Renal pelvis (tissue), 12 donors: ENCODE measurements at places on chromosomes 12 and 14.

DNA sequence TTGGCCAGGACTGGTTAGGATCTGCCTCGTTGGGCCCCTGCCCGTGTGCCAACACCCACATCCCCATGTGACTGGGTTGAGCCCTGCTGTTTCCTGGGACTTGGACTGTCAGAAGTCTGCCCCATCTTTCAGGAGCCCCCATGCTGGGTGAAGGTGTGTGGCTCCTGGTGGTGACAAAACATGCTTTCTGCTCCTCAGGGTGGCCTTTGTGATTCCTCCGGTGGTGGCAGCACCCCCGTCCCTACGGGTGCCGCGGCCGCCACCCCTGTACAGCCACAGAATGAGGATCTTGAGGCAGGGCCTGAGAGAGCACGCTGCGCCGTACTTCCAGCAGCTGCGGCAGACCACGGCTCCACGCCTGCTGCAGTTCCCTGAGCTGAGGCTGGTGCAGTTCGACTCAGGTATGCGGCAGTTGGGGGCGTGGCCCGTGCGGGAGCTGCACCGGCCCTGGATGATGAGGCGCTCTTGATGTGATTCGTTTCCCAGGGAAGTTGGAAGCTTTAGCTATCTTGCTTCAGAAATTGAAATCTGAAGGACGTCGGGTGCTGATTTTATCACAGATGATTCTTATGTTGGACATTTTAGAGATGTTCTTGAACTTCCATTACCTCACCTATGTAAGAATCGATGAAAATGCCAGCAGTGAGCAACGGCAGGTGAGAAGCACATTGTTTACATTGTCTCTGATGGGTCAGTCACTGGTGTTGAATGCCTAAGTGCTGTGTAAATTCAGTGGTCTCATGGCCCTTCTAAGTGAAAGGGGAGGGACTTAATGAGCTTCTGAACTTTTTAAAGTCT is 80.0 kb downstream of the EP400 start:
- no peak for DNase-seq

GRCh38 chr12:10584415-10584814 is 29.0 kb downstream of the MAGOHB start:
- no peak for DNase-seq

- DNase-seq, result no peak
Observed at GRCh38 chr14:83217492-83217891, 1683.8 kb upstream of the SEL1L start.

DNA sequence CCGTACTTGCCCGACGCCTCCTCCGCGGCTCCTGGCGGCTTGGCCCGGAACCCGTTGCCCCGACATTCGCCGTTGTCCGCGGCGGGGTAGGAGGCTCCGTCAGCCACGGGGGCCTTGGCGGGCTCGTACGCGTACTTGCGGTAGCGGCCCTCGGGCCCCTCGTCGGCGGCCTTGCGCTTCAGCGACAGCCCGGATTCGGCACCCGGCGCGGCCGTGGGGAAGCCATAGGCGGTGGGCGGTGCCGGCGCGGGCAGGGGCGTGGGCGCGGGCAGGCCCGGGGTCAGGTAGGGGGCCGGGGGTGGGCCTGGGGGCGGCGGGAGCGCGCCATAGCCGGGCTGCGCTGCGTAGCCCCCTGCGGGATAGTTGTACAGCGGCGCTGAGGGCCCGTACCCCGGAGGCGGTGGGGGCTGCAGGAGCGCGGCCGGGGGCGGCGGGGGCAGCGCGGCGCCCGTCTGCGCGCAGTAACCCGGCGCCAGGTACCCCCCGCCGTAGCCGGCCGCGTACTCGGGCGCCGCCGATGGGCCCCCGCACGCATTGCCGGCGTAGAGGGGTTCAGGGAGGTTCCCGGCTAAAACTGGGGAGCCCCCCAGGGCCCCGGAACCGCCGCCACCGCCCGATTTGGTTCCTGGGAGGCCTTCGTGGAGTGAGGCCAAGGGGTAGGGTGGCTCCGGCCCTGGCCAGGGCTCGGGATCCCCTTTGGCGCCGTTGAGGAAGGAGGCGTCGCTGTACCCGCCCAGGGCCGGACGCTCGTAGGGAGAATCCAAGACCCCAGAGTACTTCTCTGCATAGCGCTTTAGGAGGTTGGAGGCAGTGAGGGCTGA is 26.9 kb downstream of the FIGNL2 start:
- no peak for DNase-seq

DNA sequence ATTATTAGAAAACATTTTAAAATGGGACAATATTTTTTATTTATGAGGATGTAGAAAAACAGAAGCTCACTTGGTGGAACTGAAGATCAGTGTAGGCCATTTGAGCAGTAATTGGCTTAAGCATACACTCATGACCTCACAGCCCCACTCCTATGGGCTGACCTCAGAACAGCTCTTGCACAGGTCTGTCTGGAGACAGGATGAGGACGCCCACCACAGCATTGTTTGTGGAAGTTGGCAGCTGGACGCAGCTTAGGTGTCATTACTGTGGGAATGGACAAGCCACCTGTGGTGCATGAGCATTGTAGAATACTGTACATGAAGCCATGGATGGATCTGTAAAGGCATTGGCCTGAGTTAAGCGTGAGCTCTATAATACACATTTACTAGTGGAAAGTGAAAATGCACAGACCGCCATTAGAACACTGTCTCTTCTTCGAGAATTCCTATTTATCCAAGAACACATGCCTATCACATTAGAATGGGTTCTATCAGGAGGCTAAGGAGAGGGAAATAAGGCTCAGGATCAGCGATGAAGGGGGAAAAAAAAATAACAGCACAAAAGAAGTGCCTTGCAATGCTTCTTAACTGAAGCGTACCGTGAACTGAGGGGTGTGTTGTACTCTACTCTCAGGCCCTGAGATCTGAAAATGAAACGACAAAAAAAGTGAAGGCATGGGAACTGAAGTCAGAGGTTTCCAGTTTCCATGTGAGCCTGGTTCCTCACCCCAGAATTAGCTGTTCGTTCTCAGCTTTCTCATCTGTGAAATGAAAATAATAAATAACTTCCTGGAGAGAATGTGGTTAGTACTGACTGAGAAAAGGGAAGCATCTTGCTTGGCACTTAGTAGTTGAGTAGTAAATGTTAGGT is 33.6 kb downstream of the KCNA1 start:
- DNase-seq, result no peak

- DNase-seq, result no peak
Observed at GRCh38 chr12:113069751-113070116, 13.2 kb downstream of the DTX1 start.

DNA sequence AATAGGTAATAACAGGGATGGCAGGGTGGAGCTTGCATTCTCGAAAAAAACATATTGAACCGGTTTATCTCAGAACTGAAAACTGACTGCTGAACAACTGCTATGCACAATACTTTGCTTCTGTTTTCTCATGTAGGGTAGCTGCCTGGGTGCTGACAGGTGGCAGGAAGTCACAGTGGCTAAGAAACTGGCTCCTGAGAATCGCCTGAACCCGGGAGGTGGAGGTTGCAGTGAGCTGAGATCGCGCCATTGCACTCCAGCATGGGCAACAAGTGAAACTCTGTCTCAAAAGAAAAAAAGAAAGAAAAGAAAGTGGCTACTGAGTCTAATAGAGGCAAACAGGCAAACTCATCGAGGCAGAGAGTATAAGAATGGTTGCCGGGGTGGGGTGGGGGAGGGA is 113.1 kb downstream of the CCDC60 start:
- no peak for DNase-seq
